ENCODE measurements at places on chromosomes 13 and 19. TPM values are rescaled to one million over a fixed set of nuclear protein-coding genes. Genes with fewer than 3 reads are reported as not detected.

DNA sequence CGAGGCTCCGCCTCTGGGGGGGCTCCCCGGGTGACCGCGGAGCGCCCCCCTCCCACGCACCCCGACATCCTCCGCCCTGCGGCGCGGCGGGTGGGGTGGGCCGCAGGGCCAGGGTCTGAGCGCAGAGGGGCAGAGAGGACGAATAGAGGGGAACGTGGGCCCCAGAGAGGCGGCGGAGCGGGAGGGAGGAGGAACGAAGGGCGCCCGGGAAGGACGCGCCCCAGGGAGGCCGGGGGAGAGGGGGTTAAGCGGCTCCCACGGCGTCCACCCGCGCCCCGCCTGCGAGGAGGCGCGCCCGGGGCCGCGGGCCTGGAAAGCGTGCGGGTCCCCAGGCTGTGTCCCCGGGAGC is 1.0 kb downstream of the HCN2 start:
- peaks cover 15% of the 10 kb centered on the region for H3K4me1 ChIP-seq
- H3K27me3 ChIP-seq: no peaks in the 10 kb centered on the region
- no peak overlapping the region for H3K4me3 ChIP-seq
- H3K36me3 ChIP-seq: no peaks in the 10 kb centered on the region
- DNase-seq: no peak

GRCh38 chr13:112159575-112160547 is 92.9 kb downstream of the SOX1 start:
- no peaks in the 10 kb centered on the region for H3K4me1 ChIP-seq
- peaks cover 13% of the 10 kb centered on the region for H3K27me3 ChIP-seq
- H3K36me3 ChIP-seq: no peaks in the 10 kb centered on the region
- no peak overlapping the region for H3K27ac ChIP-seq

DNA sequence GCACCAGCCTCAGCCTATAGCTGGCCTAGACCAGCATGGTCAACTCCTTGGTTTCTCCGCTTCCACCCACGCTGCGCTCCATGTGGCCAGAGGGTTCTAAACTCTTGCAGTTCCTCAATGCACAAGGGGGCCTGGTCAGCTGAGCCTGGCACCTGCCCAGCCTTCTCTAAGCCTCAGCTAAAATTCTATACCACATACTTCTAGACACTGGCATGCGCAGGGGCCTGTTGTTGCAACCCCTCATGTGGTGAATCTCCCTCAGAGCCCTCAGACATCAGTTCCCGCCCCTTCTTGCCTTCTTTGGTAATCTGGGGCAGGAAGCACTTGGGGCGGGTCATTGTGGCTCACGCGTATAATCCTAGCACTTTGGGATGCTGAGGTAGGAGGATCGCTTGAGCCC is 19.7 kb upstream of the LDLR start:
- no peaks in the 10 kb centered on the region for H3K36me3 ChIP-seq
- no peak overlapping the region for H3K4me3 ChIP-seq
- no peaks in the 10 kb centered on the region for H3K27me3 ChIP-seq
- DNase-seq: no peak

- H3K36me3 ChIP-seq: no peaks in the 10 kb centered on the region
- no peak overlapping the region for H3K4me3 ChIP-seq
- H3K4me1 ChIP-seq: no peaks in the 10 kb centered on the region
- DNase-seq: no peak
- no peak overlapping the region for H3K27ac ChIP-seq
Measured at GRCh38 chr19:16258440-16258903, 60.8 kb downstream of the AP1M1 start.

GRCh38 chr13:111469916-111470506 is 149.6 kb downstream of the TEX29 start:
- H3K27me3 ChIP-seq: peaks cover under 1% of the 10 kb centered on the region
- no peaks in the 10 kb centered on the region for H3K36me3 ChIP-seq
- no peak overlapping the region for H3K27ac ChIP-seq
- H3K4me1 ChIP-seq: no peaks in the 10 kb centered on the region
- no peak for DNase-seq
- H3K4me3 ChIP-seq: no peak overlapping the region

FCAR gene
- total RNA-seq: not detected

DNA sequence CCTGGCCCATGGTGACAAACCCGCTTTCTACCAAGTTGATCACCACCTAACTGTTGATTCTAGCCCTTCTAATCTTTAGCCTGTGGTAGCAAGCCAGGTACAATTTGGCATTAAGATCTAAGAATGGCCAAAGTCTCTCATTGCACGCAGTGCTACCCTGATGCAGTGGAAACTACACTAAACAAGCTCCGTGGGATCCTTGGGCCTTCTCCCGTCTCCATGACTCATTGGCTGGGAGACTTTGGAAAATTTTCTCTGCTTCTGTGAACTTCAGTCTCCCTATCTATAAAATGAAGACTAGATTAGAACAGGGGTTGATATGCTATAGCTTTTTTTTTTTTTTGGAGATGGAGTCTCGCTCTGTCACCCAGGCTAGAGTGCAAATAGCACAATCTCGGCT is 223.0 kb downstream of the TSHZ3 start:
- H3K4me3 ChIP-seq: no peak overlapping the region
- no peaks in the 10 kb centered on the region for H3K36me3 ChIP-seq
- no peaks in the 10 kb centered on the region for H3K27me3 ChIP-seq

GRCh38 chr13:75258159-75258782 is 223.7 kb downstream of the TBC1D4 start:
- no peaks in the 10 kb centered on the region for H3K36me3 ChIP-seq
- H3K4me1 ChIP-seq: no peaks in the 10 kb centered on the region
- H3K4me3 ChIP-seq: no peak overlapping the region
- H3K27ac ChIP-seq: no peak overlapping the region
- peaks cover 17% of the 10 kb centered on the region for H3K27me3 ChIP-seq

MRI1 gene
- total RNA-seq: 19.6 TPM

GRCh38 chr19:52034051-52034728 is 6.0 kb upstream of the ZNF614 start:
- DNase-seq: no peak
- H3K4me1 ChIP-seq: no peaks in the 10 kb centered on the region
- H3K4me3 ChIP-seq: no peak overlapping the region
- no peaks in the 10 kb centered on the region for H3K36me3 ChIP-seq

FFAR2 gene
- total RNA-seq: not detected

DNA sequence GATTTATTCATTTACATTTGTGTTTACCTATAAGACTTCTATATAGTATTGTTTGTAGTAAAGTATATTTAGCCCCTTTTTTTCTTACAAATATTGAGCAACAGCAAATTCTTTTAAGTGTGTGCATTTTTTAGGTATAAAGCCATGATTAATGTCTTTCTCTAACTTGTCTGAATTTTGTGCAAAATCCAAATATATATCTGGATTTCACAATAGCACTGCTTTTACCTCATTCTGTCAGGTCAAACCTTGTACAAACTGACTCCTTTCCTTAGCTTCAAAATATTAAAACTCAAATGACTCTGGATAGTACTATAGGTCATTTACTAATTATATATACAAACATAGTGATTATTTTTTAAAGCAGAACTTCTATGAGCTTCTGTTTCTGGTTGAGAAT is 563.0 kb upstream of the SPRY2 start:
- H3K4me3 ChIP-seq: no peak overlapping the region
- no peak for DNase-seq
- no peak overlapping the region for H3K27ac ChIP-seq
- H3K4me1 ChIP-seq: no peaks in the 10 kb centered on the region
- H3K36me3 ChIP-seq: no peaks in the 10 kb centered on the region

GRCh38 chr13:113531041-113531873 is 40.7 kb upstream of the DCUN1D2 start:
- H3K4me3 ChIP-seq: no peak overlapping the region
- no peaks in the 10 kb centered on the region for H3K4me1 ChIP-seq
- no peak for DNase-seq

DNA sequence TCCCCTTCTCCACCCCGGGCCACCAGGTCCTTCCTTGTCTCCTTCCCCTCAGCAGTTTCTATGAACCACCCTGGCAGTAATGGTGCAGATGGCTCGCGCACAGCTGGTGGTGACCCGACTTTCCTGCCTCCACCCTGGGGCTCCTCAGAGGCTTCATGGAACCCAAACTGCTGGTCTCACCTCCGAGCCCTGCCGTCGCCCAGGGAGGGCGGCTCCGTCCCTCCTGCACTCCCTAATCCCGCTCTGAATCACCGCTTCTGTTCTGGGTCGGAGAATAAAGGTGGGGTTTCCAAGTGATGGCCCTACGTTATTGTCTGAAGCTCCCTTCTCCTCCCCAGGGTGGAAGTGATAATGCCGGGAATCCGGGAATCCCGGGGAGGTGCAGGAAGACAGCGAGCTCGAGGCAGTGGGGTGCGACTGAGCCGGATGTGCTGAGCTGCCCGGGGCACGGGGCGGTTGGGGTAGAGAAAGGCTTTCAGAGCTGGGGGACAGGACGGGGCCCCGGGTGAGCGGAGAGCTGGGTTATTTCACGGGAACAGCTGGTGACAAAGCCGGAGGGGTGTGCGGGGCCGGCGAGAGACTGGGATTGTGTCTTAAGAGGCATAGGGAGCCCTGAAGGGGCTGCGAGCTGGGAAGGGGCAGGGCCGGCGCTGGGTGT is 711 bp downstream of the FUT2 start:
- DNase-seq: no peak
- no peaks in the 10 kb centered on the region for H3K27me3 ChIP-seq
- peaks cover 32% of the 10 kb centered on the region for H3K4me1 ChIP-seq
- no peaks in the 10 kb centered on the region for H3K36me3 ChIP-seq

SYCN gene
- total RNA-seq: not detected

MYPOP gene
- 10.8 TPM for total RNA-seq

DNA sequence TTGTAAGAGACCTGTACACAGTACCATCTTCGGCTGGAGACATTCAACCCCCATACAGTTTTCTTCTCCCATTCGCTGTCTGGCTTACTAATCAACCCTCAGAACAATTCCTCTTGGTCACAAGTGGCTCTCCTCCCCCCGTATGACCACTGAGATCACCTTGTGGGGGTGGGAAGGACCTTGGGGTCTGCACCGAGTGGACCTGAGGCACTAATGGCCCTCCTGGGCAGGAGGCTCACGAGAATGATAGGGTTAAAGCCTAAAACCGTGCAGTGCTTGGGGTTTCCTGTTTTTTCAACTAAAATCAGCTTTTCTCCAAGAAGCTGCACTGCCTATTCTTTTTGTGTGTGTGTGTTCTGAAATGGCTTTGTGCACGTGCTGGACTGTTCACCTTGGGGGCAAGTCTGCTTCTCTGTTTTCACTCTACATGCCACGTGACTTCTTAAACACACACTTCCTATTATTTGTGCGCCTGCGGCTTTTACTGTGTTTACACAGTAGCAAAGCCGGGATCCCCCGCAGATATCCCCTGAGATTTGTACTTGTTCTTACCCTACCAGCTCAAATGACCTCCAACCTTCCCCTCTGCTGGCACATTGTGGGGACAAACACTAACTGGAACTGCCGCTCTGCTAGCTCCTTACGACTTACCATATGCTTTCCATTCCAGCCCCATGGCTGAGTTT is 12.3 kb downstream of the RBM26 start:
- no peak for DNase-seq
- H3K27ac ChIP-seq: no peak overlapping the region
- H3K4me1 ChIP-seq: no peaks in the 10 kb centered on the region
- no peaks in the 10 kb centered on the region for H3K27me3 ChIP-seq

STARD13 gene
- 4.1 TPM for total RNA-seq

- no peak overlapping the region for H3K4me3 ChIP-seq
- H3K4me1 ChIP-seq: peaks cover 15% of the 10 kb centered on the region
- H3K36me3 ChIP-seq: no peaks in the 10 kb centered on the region
Measured at GRCh38 chr13:51553531-51553930, 30.7 kb upstream of the WDFY2 start.

BEST2 gene
- 0.10 TPM for total RNA-seq

GRCh38 chr13:23140492-23140891 is 40.3 kb upstream of the SGCG start:
- H3K27me3 ChIP-seq: no peaks in the 10 kb centered on the region
- H3K4me1 ChIP-seq: no peaks in the 10 kb centered on the region
- no peak overlapping the region for H3K4me3 ChIP-seq
- DNase-seq: no peak
- H3K36me3 ChIP-seq: no peaks in the 10 kb centered on the region
- no peak overlapping the region for H3K27ac ChIP-seq

FXYD3 gene
- 17.4 TPM for total RNA-seq

DNA sequence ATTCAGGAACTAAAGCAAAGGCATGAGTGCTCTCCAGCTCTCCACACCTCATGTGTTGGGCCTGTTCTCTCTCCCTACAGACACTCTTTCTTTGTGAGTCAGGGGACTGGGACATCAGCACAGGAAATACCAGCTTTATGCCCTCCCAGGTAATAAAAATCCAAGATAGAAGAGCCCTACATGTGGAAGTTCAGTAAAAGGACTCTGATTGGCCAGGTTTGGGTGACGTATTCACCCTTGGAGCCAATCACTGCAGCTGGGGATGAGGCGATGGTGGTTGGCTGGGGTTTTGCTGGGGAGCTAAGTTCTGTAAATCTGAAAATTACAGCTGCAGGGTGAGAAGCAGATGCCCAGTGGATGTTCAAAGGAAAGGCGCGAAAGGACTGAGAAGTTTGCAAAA is 32.5 kb downstream of the CCDC70 start:
- peaks cover 6% of the 10 kb centered on the region for H3K27me3 ChIP-seq
- DNase-seq: no peak
- H3K4me3 ChIP-seq: no peak overlapping the region
- no peaks in the 10 kb centered on the region for H3K4me1 ChIP-seq
- no peak overlapping the region for H3K27ac ChIP-seq

- no peak overlapping the region for H3K4me3 ChIP-seq
- no peak overlapping the region for H3K27ac ChIP-seq
- H3K4me1 ChIP-seq: no peaks in the 10 kb centered on the region
- H3K27me3 ChIP-seq: no peaks in the 10 kb centered on the region
Measured at GRCh38 chr13:89846926-89847585, 1500.4 kb upstream of the MIR17HG start.

PSG7 gene
- total RNA-seq: not detected

BRSK1 gene
- 33.3 TPM for total RNA-seq

- H3K27ac ChIP-seq: no peak overlapping the region
- H3K4me3 ChIP-seq: no peak overlapping the region
- H3K27me3 ChIP-seq: no peaks in the 10 kb centered on the region
Measured at GRCh38 chr13:24134757-24135156, 25.8 kb upstream of the SPATA13 start.

GRCh38 chr13:39315796-39316195 is 277.5 kb downstream of the NHLRC3 start:
- no peak overlapping the region for H3K4me3 ChIP-seq
- DNase-seq: no peak
- no peaks in the 10 kb centered on the region for H3K4me1 ChIP-seq
- no peak overlapping the region for H3K27ac ChIP-seq
- H3K27me3 ChIP-seq: peaks cover 22% of the 10 kb centered on the region
- H3K36me3 ChIP-seq: no peaks in the 10 kb centered on the region

GFY gene
- 2.6 TPM for total RNA-seq

ATP4B gene
- not detected for total RNA-seq
